ENCODE measurements at places on chromosomes 3 and 15.

- DNase-seq: no peak
These were observed 27.9 kb downstream of the AKAP13 start for GRCh38 chr15:85408270-85408746.

DNA sequence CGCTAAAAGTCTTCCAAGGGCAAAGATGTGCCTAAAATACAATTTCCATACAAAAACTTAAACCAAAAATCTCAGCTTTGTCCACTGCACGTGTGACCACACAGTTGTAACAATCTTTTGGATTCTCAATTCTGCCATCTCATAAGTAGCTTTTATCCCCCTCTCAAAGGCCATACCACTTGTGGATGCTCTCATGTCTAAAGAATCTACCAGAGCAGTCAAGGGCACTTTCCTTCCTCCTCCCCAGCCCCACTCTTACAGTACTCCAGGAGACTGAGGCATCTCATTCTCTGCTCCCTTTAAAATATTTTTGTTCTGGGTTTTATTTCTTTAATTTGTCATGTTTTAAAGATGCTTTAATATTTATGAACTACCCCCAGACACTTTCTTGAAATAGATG, 102.3 kb upstream of the PFN2 start:
- DNase-seq: no peak

GRCh38 chr3:165920984-165921383, 83.8 kb upstream of the BCHE start:
- no peak for DNase-seq

GRCh38 chr3:123129092-123129491, 62.3 kb downstream of the PDIA5 start:
- no peak for DNase-seq

- no peak for DNase-seq
These were observed 11.1 kb downstream of the ATXN7 start for GRCh38 chr3:63874769-63875168.

DNA sequence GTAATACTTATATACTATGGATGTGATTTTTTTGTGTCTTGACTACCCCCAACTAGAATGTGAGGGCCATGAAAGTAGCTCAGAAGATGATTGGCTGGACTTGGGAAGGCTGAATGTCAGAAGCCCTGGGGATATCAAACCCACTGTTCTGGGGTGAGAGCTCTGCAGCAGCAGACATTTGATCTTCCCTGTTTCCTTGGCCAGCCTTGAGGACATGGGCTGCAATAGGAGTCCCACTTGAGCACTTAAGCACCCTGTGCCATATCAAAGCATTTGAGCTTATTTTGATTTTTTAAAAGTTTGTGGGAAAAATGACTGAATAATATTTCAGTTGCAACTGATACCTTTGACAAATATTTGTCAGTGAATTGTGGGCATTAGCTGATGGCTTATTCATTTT, 21.7 kb downstream of the GTF2E1 start:
- no peak for DNase-seq

DNA sequence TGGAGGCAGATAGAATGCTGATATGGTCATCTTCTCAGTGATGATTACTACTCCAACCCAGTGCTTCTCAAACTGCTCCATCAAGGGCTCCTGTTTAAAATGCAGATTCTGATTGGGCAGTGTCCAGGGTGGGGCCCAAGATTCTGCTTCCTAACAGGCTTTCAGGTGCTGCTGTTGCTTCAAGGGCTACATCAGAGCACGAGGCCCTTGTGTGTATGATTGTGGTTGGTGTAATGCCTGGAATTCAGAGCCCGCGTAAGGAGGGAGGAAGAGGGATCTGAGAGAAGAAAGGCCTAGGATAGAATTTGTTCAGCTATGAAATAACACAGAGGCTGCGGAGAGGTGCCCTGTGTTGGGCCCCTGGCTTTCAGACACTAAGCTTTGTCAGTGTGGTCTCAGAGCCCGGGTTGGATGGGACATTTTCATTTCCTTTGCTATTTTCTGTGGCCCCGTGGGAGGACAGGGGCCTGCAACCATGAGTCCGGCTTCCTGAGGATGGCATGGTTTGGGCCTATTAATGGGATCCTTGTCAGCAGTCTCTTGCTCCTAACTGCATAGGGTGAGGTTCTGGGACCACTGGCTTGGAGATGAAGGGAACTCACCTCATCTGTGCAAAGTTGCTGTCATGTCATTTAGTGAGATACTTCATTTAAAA, 53.0 kb downstream of the ATP1B3 start:
- no peak for DNase-seq

DNA sequence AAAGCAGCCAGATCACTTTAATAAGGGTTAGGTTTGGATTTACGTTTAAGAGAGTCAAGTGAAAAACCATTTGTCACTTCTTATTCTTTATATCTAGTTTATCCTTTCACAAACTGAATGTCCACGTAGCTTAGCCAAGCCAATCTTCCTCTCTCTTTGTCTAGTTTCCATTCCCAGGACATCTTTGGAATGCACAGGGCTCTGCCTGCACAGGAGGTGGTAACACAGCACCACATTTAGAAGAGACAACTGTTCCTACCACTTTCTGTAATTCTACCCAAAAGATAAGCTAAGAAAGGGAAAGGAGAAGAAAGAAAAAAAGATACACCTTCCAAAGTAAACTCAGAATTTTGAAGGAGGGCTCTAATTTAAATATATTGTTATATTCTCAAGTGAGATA, 67.9 kb downstream of the IGSF11 start:
- DNase-seq: peak; percentile 16

DNA sequence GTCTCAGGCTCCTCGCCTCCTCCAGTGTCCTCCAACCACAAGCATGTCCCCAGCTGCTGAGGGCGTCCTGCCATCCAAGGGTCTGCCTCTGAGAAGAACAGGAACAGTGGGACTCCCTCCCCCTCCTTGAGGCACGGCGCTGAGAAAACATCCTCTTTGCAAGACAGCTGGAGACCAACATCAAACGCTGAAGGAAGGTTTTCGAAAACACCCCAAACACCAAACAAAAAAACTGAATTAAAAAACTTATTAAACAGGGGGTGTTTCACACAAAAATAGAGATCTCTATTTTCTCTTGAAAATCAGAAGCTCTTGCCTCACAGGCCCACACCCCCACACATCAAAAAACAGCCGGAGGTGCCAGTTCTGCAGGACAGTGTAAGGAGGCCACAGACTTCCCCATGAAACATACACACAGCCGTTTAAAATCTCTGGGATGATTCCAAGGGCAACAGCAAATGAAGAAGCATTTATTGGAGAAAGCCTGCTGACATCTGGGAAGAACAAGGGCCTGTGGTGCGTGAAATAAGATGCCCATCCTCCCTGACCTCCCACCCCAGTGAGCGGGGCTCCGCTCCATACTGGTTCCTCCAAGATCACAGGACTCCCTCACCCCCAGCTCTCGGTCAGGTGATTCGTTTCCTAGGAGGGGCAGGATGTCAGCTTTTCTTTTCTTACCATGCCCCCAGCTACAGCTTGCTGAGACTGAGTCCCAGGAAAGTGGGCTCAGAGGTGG, 71.3 kb downstream of the NUP210 start:
- DNase-seq: no peak

DNA sequence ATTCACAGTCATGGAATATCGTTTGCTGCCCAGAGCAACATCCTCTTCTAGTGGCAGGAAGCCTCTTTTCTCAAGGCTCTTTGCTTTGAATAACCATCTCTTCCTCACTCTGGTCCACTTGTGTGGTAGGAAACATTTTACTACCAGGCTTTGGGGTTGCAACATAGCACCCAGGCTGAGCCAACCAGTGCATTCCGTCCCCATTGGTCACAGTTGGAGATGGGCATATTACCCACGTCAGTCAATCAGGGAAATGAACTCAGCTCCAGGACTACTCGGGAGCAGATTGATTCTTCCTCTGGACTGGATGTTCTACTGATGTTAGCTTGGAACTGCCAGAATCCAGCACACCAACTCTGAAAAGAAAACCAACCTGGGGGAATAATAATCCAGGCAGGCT, 4.2 kb upstream of the PEX5L start:
- DNase-seq: no peak

DNA sequence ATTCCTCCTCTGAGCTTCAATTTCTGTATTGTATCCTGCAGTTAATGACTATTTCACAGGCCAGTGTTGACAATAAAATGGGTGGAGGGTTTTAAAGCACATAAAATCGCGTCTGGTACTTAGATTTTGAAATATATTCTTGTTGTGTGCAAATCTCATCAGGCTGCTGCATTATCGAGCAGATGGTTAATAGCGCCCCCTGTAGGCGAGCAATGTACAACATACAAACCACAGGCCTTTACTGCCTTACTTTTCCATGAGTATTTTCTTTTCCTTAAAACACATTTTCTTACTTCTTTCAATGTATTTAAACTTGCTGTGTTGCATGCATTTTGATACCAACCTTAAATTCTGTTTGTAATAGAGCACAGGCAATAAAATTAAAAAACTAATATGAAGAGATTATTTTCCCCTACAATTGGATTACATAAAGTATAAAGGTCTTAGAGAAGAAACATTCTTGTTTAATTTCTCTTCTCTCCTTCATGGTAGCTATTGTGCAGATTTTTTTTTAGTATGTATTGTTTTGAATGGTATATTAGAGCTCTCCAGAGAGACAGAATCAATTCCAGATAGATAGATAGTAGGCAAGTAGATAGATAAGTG, 608.4 kb downstream of the CADM2 start:
- no peak for DNase-seq

DNA sequence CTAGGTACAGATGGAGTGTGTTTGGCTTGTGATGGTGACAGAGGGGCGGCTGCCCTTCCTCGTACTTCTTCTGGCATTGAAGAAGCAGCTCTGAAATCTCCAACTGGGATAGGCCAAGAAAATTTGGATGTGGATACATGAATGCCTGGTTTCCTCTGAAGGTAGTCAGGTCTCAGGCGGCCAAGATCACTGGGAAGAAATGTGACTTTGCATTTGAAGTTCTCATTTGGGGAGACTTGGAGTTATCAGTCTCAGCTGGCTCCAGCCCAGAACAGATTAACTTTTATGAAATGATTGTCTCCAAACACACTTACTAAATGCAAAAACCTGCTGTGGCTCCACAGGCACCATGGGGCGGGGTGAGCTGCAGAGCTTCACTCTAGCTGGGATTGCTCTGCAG, 215.9 kb downstream of the THSD4 start:
- DNase-seq: no peak

GRCh38 chr15:74182131-74182530, 8.6 kb downstream of the ISLR start:
- DNase-seq: no peak

GRCh38 chr3:16511681-16512434, 1.6 kb downstream of the RFTN1 start:
- DNase-seq: peak; percentile 70

- no peak for DNase-seq
These were observed 76.1 kb downstream of the FAM174B start for GRCh38 chr15:92579486-92579885.

GRCh38 chr3:136818769-136819391, at the start of gene SLC35G2:
Gene SLC35G2, plus strand, starts transcription at chr3:136819126. Its CDS starts 35,335 bp downstream, at chr3:136854461.
- DNase-seq: no peak

Data from NCI-H446 (cell line).